ENCODE measurements at places on chromosomes 2 and 18.

GRCh38 chr18:76573325-76574025 is 78.4 kb upstream of the ZNF516 start:
- DNase-seq, result no peak

GRCh38 chr2:197137826-197138477 is 172.6 kb downstream of the ANKRD44 start:
- no peak for DNase-seq

DNA sequence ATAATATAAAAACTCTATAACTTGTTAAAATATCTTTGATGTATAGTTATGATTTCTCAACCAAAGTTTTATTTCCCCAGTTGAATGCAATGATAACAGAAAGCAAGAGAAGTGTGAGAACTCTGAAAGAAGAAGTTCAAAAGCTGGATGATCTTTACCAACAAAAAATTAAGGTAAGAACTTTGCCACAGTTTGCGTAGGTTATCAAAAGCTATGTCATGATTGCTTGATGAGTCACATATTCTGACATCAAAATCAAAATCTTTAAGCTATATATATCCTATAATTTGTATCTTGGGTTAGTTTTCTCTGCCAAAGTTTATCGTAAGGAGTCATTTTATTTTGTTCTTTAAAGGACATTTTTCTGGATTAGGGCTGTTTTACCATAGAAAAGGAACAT is 35.0 kb downstream of the NDC80 start:
- DNase-seq, result no peak

GRCh38 chr2:8536686-8537561 is 144.9 kb upstream of the ID2 start:
- no peak for DNase-seq

DNA sequence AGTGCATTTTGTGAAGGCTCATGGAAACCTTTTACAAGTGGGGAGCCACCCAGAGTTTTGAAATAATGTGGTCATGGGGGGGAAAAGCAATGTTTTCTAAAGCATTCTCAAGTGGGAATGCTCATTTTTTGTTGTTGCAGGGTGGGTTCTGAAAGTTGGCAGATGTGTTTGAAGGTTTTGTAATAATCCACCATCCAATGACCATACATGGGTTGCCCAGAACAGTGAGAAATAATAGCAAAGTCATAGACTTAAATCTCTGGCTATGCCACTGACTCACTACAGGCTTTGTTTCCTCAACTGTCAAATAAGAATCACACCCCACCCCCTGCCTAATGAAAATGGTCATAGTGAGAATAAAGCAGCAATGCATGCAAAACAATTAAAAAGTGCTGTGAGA is 2.9 kb downstream of the DSG3 start:
- no peak for DNase-seq

GRCh38 chr18:26465431-26465830 is 82.9 kb downstream of the KCTD1 start:
- DNase-seq, result no peak

DNA sequence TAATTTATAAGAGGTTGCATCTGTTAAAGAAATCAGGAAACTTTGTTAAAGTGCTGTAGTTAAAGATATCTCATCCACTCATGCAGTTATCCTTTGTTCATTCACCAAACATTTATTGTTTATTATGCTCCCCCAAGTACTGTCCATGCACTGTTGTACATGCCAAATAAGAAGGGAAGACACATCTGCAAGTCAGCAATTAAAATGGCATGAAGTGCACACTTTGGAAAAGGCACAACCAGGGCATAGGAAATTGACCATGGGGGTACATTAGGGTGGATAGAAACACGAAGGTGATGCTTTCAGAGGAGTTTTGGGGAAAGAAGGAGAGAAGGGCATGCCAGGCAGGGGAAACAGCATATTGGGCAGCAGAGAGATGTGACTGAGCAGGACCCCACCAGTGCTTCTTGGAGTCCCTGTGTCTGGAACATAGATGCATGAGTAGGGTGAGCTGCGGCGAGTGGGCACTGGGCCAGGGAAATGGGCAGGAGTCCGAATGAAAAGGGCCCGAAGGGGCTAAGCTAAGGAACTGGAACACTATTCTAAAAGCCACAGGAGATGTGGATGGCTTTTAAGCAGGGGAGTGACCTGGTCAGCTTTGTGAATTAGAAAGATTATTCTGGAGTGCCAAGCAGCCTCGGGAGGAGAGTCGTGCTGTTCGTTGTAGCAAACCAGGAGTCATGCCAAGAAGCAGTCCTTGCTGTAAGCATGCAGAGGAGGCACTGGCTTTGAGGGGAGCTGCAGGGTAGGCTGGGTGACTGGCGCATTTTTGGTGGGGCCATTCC is 316.3 kb downstream of the AGPS start:
- DNase-seq, result no peak
